ENCODE measurements at places on chromosomes 5 and 9.
A peak's percentile ranks its signal among the peaks of the same experiment; 100 is the strongest.

- DNase-seq = no peak
Measured at GRCh38 chr5:148849461-148849860, 23.1 kb downstream of the ADRB2 start.

DNA sequence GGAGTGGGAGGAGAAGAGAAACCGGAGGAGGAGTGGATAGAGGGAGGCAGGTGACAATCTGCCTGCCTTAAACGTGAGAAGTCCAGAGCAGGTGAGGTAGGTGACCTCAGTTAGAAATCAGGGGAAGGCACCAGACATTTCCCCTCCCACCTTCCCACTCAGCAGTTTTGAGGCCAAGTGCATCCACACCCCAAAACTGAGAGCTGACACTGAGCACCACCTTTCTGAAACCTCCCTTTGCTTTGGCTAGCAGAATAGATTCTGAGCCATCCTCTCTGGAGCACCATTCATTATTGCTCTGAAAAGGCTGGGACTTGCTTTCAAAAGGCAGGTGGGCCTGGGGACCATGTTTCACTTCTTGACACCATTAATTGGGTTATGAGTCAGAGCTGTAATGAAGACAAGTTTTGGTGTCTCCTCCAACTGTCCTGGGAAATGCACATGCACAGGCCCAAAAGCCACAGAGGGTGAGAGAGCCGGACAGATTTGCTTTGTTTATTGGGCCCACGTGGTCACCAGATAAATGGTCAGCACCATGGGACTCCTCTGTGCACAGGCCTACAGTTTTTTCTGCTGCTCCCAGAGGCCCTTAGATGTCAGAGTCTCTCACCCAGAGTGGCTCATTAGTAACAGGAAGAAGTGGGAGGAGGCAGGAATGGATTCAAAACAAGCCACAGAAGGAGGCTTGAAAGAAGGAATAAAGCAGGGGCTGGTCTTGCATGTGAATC, 314.7 kb downstream of the TLE1 start:
- no peak for DNase-seq

GRCh38 chr9:96317335-96317980, 15.5 kb upstream of the HSD17B3 start:
- peak; percentile 45 for DNase-seq

- no peak for DNase-seq
Measured at GRCh38 chr5:143395638-143396352, 7.7 kb downstream of the NR3C1 start.

- DNase-seq = no peak
Measured at GRCh38 chr5:1660001-1660400, 136.2 kb upstream of the LPCAT1 start.

DNA sequence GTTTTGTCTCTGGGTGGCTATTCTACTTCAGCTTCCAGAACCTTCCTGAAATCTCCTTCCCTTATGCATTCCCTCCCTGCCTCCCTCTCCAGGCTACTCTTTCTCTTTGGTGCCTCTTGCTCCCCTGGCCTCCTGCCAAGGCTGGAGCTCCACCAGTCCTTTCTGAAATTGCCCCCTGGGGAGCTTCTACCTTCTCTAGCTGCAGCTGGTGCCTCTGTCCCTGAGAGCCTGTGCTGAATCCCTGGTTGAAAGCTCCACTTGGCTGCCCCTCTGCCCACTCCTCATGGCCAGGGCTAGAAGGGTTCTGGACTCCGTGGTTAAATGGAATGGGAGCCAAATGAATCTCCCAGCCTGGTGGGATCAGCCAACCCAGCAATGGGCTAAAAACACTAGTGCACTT, 80.1 kb downstream of the COL15A1 start:
- DNase-seq = no peak

DNA sequence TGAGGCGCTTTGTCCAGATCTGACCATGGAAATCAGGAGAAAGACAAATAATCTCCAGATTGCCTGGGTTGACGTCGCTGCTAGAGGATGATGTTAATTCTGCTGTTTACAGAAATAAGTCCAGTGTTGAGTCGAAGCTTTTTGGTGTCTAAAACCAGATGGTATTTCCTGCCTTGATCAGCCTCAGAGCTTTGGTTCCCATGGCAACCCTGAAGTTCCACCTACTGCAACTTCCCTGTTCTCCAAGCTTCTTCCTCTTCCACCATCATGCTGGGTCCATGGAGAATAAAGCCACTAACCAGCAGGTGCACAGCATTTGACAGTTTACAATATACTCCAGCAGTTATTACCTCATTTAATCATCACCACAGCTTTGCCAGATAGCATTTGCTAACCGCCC, 18.0 kb upstream of the GABBR2 start:
- no peak for DNase-seq

DNA sequence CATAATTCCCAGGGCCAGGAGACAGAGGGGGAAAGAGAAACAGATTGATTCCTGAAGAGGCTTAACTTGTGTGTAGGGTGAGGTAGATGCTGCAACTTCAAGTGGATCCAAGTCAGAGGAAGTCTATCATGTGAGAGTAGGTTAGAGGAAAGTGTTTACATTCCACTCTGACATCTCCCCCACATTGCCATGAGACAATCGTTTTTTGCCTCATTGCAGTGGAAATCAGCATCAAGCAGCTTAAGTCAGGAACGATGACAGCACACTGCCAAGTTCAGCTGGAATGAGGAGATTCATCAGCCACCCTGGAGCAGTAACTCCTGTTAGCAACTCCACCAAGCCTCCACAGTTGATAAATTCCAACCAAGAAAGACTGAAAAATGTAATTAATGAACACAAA, 689.7 kb upstream of the MEF2C start:
- DNase-seq = no peak

DNA sequence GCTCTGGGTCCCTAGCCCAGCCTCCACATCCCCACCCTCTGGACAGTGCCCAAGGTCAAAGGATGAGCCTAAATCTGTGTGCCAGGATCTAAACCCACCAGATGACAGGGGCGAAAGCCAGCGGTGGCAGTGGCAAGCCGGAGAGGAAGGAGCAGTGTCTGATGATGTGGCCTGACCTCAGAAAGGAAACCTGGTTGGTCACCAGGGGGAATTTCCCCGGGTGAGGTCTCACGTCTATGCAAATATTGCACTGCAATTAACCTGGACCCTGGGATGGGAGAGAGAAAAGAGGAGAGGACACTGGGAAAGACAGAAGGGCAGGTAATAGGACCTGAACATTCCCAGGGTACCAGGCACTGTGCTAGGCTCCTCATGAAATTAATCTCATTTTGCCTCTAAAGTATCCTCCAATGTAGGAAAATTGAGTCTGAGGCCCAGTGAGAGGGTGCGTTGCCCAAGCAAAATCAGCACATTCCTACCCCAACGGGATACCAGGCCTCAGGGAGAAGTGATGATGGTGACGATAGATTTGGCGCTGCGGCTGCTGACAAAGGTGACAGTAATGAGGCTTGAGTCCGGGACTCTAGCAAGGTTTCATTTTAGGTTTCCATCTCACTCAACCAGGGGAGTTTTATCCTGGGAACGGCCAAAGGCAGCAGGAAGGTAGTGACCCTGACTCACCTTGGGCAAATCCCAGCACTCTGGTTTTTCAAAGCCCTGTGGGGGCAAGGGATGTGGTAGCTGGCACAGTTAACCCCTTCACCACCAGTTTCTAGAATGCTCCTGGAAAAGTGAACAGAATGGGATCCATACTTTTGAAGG, 13.4 kb upstream of the TNIP1 start:
- peak; percentile 68 for DNase-seq

GRCh38 chr5:98791898-98792580, 18.6 kb downstream of the RGMB start:
- DNase-seq = no peak

- DNase-seq = no peak
Measured at GRCh38 chr5:109275919-109276318, 133.9 kb downstream of the PJA2 start.

GRCh38 chr9:108311745-108312144, 544.0 kb downstream of the ACTL7B start:
- no peak for DNase-seq

- DNase-seq = no peak
Measured at GRCh38 chr5:78433972-78434371, 73.6 kb downstream of the SCAMP1 start.

DNA sequence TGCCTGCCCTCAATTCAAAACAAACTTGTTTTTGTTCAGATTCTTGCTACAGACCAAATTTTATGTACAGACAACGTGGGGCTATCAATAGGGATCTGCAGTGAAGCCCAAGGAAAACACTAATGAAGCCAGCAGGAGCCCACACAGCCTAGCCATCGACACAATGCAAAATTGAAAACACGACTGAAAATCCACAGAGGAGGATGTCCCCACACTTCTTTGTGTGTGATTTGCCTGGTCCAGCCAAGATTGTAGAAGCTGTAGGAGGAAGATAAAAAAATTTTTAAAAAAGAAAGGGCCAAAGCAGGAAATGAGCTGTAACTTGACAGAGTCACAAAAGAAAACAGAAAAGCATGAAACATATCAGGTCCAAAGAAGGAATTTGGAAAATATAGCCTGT, 34.8 kb downstream of the HTR4 start:
- DNase-seq = no peak

- DNase-seq = no peak
Measured at GRCh38 chr9:107284636-107285035, 1.6 kb downstream of the RAD23B start.

DNA sequence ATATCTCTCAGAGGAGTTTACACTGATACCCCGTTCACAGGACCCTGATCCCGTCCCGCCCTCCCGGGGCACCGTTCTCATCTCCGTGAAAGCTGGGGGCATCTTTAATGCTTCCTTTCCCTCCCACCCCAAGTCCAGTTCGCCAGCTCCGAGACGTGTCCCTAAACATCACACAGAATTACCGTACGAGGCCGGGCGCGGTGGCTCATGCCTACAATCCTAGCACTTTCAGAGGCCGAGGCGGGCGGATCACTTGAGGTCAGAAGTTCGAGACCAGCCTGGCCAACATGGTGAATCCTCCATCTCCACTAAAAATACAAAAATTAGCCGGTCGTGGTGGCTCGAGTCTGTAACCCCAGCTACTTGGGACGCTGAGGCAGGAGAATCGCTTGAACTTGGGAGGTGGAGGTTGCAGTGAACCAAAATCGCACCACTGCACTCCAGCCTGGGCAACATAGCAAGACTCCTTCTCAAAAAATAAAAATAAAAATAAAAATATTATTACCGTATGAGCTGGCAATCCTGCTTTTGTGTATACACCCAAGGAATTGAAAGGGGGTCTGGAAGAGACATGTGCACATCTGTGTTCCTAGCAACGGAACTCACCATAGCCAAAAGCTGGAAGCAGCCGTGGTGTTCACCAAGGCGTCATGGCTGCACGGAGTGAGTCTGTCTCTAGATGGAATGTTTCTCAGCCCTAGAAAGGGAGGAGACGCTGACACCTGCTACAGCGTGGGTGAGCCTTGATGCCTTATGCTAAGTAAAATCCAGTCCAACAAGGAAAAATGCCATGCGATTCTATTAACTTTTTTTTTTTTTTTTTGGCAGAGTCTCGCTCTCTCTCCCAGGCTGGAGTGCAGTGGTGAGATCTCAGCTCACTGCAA, 1.2 kb upstream of the ABO start:
- DNase-seq = no peak

DNA sequence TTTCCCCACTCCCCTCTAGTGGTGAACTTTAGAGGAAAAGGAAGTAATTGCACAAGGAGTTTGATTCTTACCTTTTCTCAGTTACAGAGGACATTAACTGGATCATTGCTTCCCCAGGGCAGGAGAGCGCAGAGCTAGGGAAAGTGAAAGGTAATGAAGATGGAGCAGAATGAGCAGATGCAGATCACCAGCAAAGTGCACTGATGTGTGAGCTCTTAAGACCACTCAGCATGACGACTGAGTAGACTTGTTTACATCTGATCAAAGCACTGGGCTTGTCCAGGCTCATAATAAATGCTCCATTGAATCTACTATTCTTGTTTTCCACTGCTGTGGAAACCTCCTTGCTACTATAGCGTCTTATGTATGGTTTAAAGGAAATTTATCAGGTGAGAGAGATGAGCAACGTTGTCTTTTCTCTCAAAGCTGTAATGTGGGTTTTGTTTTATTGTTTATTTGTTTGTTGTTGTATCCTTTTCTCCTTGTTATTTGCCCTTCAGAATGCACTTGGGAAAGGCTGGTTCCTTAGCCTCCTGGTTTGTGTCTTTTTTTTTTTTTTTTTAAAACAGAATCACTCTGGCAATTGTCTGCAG, 25.3 kb downstream of the SLC22A5 start:
- no peak for DNase-seq

GRCh38 chr5:138032028-138032571, 779 bp downstream of the FAM13B start:
- no peak for DNase-seq

DNA sequence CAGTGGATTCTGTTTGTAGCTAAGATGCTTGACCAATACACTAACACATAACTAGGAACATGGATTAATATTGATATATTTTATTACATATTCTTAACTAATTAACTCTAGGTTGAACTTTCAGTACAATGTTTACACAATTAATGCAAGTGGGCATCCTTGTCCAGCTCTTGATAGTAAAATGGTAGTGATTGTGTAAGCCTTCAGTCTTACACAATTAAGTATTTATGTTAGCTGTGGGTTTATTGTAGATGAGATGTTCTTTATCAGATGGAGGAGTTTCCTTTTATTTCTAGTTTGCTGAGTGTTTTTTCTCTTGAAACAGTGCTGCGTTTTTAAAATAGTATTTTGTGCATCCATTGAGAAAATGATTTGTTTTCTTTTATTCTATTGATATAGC, 1210.8 kb downstream of the CDH12 start:
- DNase-seq = no peak

- DNase-seq = no peak
Measured at GRCh38 chr9:38478211-38478610, 54.0 kb upstream of the IGFBPL1 start.

- no peak for DNase-seq
Measured at GRCh38 chr9:92147030-92147851, 32.0 kb upstream of the SPTLC1 start.

GRCh38 chr9:134593286-134594077, 48.1 kb upstream of the COL5A1 start:
- no peak for DNase-seq

- DNase-seq = peak; percentile 12
Measured at GRCh38 chr9:93012963-93013855, 45.3 kb upstream of the SUSD3 start.

GRCh38 chr5:19140276-19140675, 847.7 kb downstream of the CDH18 start:
- DNase-seq = no peak

GRCh38 chr5:96113170-96113939, 151.7 kb upstream of the ELL2 start:
- DNase-seq = no peak

DNA sequence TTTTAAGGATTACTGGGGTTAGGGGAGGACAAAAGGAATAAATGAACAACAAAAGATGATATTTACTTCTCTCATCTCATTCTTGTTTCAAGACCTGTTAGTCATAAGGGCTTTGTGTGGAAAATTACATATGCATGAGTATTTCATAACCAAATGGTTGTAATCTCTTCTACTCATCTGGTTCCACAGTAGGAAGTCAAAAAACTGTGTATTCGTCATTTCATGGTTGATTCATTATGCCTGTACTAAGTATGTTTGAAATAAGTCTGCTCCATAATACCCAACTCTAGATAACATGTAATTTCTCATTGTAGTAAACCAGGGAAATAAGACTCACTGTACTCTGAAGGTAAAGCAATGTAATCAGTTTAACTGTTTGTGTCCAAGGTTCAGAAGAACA, 212.9 kb downstream of the ARRDC3 start:
- no peak for DNase-seq

GRCh38 chr9:110672873-110673510, 4.4 kb downstream of the MUSK start:
- DNase-seq = no peak

All from stimulated activated CD4-positive, alpha-beta T cell treated with anti-CD3 and anti-CD28 coated beads, Interleukin-2, amount 100 ng/mL, for 24 hours (primary cell).